NCI-H446 treated with DMSO at 0.1 percent for 48 hours (cell line): ENCODE measurements at places on chromosomes 1 and 21.

- DNase-seq = no peak
Observed at GRCh38 chr1:241881440-241881839, 33.4 kb downstream of the EXO1 start.

DNA sequence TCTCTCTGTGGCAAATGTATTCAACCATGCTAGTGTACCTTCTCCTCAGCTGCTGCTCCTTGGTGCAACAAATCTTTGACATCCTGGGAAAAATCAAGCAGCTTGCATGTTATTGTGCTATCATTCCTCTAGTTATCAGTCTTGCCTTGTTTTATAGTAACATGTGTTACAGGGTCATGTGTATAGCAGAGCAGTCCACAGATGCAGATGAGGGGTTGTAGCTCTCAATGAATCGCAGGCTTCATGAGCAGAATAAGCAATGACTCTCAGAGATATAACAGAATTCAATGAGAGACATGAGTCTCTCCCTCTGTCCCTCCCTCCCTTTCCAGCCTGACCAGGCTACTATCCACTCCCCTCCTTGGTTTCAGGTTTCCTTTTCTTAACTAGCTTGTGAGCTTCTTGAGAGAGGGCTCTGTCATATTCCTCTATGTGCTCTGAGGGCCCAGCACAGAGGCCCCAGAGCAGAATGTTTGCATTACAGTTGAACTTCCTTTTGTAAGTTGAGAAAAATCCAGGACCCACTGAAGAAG, 15.1 kb upstream of the JUN start:
- no peak for DNase-seq

DNA sequence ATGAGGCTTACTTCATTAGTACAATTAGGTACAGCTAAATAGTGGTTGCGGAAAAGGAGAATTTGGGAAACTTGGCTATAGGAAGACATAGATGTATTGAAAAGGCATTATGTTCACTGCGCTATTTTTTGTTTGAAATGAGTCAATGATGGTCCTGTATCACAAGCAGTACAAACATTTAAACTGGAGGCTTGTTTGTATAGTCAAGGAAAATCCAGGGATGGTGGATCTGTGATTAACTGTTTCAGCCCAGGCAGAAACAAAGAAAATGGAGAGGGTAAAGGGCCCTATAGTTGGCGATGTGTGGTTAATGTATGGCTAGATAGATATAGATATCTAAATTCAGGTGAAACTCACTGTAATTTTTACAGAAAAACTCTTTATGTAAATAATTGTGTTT, 79.9 kb downstream of the CLIC4 start:
- DNase-seq = no peak

DNA sequence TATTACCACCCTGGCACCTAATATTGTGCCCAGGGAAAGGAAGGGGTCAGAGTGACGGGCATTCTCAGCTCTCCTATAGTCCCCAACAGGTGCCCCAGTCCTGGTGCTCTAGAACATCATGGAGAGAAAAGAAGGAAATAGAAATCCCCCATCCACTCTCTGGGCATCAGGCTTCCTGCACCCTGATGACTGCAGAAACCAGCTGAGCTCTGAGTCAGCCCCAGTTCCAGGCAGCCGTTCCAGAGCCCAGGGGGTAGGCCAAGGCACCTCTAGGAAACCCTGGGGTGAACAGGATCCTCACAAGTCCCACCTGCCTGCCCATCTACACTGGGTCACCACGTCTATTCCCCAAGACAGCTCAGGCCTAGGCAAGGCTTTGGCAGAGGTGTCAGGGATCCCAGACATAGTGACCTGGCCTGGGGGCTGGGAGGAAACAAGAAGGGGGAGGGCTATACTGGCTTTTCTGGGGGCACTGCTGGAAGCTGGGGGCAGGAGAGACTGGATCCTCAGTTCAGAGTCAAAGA, 709 bp downstream of the NECTIN4 start:
- DNase-seq = no peak
